Psoas muscle (tissue), 8 donors: ENCODE measurements at places on chromosomes 12 and 14. TPM values are rescaled to one million over a fixed set of nuclear protein-coding genes. Genes with fewer than 3 reads are reported as not detected.
A peak's percentile ranks its signal among the peaks of the same experiment; 100 is the strongest.

GRCh38 chr12:85971800-85972199 is 97.7 kb downstream of the NTS start:
- no peak for DNase-seq

GRCh38 chr12:76545486-76545885 is 14.1 kb downstream of the OSBPL8 start:
- DNase-seq = no peak

DNA sequence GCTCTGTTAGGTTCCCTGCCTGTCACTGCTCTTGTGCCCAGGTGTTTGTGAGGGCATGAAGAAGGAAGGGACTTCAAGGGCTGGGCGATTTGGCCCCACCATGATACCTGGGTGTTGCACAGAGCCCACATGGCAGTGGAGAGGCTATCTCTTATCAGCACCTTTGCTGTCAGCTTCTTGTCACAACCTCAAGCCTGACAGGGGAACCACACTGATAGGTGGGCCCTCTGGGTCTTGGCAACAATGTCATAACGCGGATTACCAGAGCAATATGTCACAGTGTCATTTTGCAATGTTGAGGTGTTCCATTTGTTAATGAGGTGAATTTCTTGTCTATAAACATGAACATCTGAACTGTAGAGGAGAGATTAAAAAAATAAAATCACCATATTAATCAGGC is 22.9 kb upstream of the CACNA1C start:
- no peak for DNase-seq

The ENDOU gene
- not detected for total RNA-seq

DNA sequence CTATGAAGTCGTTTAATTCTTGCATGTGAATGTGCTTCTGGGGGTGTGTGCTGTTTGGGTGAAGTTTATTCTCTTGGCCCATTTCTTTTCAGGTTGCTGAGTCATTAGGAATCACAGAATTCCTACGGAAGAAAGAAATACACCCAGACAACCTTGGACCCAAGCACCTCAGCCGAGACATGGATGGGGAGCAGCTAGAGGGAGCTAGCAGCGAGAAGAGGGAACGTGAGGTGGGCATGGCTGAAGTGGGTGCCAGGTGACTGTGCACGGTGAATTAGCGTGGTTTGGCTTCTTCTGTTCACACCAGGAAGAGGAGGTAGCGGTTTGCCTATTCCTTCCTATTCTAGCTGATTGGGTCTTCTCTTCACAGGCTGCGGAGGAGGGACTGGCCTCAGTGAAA is 19.2 kb downstream of the ZNF839 start:
- DNase-seq = no peak

The PLEKHD1 gene
- total RNA-seq = 0.08 TPM

DNA sequence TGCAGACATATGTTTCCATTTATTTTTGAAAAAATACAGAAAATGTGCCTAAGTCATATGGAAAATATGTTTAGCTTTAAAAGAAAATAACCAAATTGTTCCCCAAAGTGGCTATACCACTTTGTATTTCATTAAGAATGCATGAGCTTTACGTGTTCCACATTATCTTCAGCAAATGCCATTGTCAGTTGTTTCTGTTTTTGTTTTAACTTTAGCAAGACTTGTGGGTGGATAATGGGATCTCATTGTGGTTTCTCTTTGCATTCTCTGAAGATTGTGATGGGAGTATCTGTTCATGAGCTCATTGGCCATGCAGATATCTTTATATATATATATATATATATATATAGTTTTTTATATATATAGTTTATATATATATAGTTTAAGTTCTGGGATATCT is 181.5 kb downstream of the CCER1 start:
- DNase-seq = no peak

- DNase-seq = peak; percentile 25
These were observed 403 bp upstream of the PNP start for GRCh38 chr14:20468764-20469241.

DNA sequence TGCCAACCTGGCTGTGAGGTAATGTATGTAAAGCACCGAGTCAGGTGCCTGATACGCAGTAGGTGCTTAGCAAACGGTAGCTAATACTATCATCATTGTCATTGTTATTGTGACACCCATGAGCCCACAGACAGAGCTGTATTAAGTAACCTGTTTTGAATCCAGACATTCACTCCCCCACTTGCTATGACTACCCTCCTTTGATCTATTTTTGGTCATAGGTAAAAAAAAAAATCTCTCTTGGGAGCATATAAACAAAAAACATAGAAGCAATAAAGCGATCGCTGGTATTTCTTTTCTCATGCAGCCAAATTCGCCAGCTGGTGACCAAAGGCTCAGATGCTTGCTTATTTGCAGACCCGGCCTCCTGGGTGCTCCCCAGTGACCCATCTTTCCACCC is 330.2 kb downstream of the DPF3 start:
- no peak for DNase-seq

The AKAP6 gene
- 145 TPM for total RNA-seq

DNA sequence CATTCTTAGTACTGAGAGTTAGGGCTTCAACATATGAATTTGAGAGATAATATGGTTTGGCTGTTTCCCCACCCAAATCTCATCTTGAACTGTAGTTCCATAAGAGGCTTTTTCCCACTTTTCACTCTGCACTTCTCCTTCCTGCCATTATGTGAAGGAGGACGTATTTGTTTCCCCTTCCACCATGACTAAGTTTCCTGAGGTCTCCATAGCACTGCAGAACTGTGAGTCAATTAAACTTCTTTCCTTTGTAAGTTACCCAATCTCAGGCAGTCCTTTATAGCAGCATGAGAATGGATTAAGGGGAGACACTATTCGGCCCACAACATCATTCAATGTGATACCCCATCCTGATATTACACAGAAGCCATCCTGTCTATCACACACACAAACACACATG is 36.8 kb upstream of the ALG10B start:
- DNase-seq = no peak

DNA sequence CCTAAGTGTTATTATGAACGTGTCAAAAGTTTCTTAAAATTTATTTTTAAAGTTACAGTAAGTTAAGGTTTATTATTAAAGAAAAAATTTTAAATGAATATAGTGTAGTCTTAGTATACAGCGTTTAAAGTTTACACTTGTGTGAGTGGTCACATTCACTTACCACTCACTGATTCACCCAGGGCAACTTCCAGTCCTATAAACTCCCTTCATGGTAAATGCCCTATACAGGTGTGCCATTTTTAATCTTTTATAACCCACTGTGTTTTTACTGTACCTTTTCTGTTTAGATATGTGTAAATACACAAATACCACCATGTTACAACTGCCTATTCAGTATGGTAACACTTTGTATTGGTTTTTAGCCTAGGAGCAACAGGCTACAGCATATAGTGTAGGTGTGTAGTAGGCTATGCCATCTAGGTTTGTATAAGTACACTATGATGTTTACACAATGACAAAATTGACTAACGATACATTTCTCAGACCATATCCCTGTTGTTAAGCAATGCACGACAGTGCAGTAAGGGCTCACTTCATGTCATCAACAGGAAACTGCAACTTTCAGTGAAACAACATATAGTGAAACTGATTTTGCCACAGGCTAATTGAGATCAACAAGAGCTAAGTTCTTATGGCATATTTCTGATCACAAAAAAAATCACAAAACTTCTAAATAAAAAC is 112.0 kb upstream of the TMCC3 start:
- no peak for DNase-seq

The ASCL4 gene
- total RNA-seq = not detected

DNA sequence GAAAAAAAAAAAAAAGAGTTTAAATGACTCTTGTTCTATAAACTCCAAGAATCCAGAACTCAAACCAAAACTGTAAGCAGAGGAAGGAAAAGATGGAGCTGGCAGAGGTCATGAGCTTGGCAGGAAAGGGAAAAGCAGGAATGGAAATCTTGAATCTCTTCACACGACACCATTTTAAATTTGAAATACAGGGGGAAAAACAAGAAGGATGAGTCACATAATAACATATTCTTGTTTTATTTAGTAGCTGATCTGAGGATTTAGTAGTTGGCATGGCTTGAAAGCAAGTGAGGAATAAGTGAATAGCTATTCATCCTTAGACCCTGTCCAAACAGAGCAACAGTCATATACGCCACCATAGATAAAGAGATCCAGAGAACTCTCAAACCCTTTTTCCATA is 35.0 kb downstream of the EPS8 start:
- no peak for DNase-seq

DNA sequence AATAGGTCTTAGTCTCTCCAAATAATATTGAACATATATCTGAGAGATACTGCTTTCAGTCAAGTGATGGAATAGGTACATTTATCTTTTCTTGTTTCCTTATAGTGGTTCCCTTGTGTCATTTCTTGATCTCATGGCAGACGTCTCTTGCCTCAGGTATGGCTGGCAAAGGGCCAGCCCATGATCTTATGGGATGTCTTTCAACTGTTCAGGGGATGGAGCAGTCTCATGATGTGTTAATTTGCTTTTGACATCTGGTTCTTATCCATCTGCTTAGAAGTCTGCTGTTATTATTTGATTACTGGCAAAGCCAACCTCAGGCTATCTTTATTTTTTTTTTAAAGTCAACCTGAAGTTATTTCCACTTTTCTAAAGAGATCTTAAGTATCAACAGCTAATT is 262.9 kb downstream of the TMEM117 start:
- DNase-seq = no peak

The STRAP gene
- total RNA-seq = 154 TPM

DNA sequence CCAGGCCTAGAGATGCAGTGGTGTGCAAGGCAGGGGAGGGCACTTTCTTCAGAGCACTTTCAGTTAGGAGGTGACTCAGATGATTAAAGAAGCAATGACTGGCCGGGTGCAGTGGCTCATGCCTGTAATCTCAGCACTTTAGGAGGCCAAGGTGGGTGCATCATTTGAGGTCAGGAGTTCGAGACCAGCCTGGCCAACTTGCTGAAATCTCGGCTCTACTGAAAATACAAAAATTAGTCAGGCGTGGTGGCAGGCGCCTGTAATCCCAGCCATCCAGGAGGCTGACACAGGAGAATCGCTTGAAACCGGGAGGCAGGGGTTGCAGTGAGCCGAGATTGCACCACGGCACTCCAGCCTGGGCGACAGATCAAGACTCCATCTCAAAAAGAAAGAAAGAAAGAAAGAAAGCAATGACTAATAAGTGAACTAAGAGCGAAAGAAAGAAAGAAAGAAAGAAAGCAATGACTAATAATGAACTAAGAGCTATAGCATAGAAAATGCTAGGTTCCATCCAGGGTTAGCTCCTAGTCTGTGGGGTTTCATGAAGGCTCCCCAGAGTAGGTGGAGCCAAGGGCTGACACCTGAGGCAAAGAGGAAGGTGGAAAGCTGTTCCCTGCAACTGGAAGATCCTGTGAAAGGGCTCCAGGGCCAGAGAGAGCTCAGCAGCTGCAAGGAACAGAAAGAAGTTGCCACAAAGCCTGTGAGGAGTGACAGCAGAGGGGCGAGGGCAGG is 334.5 kb downstream of the CACNA1C start:
- DNase-seq = no peak

GRCh38 chr12:87376722-87377121 is 652.5 kb downstream of the C12orf50 start:
- DNase-seq = no peak
